ENCODE measurements at places on chromosomes 1 and 21.
A peak's percentile ranks its signal among the peaks of the same experiment; 100 is the strongest.

- DNase-seq: no peak
Measured at GRCh38 chr1:109929170-109929569, 18.5 kb downstream of the CSF1 start.

DNA sequence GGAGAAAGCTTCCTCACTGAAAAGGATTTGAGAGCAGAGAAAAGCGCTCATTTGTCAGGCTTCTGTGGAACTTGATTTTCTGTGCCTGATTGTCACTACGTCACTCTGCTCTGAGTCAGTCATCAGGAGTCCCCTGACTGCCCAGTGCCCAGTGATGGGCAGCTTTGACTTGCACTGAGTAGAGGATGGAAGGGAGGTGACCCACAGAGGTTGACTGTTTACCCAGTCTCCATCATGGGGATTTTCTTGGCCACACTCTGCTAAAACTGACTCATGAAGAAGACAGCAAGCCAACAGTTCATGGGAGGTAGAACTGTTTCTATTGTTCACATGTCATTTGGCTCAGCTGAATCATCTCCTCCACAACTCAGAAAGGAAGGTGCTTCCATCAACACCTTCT lies 82.1 kb upstream of the DUSP10 start:
- no peak for DNase-seq

- DNase-seq: peak; percentile 17
Measured at GRCh38 chr1:1020000-1020404, at the start of gene AGRN. Gene AGRN (plus strand): TSS chr1:1020120. CDS start chr1:1020173, 53 bp downstream.

GRCh38 chr1:51697166-51697565 lies 80.3 kb downstream of the OSBPL9 start:
- DNase-seq: no peak

- no peak for DNase-seq
Measured at GRCh38 chr1:160826546-160826945, 30.6 kb downstream of the LY9 start.

DNA sequence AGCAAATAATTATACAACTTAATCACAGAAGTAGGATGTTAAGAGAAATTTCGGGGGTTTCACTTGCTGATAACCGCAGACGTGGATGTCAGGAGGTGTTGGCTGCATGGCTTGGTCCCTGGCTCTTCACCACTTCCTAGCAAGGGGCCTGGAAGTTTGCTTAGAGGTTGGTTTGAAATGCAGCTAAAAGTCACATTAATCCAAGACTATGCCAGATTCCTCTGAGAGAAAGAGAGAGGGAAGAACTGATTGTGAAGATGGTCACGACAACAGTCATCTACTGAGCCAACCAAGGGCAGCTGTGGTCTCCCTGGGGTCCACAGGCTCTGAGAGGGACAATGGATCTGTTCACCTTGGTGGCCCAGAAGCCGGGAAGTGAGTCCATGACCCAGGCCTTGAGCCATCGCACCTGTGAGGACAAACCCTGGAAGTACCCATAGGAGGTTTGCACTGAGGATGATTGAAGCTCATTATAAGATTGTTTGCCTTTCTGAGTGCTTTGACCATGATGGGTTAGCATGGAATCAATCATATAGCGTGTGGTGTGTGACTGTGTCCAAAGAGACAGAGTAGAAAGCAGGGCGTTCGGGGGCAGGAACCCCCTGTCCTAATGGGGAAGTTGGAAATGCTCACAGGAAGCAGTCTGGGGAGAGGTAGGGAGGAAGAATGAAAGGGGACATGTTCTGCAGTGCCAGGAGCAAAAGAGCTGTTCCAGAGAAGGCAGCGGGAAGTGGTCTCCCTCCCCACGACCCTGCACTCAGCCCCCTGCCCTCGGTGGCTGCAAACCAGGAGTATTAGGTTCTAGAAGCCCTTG lies 47.1 kb downstream of the UMODL1 start:
- no peak for DNase-seq

- no peak for DNase-seq
Measured at GRCh38 chr1:90370686-90371447, 346.2 kb downstream of the BARHL2 start.
